Activated CD4-positive, alpha-beta T cell treated with anti-CD3 and anti-CD28 coated beads for 24 hours (primary cell): ENCODE measurements at places on chromosomes 7 and 10.

DNA sequence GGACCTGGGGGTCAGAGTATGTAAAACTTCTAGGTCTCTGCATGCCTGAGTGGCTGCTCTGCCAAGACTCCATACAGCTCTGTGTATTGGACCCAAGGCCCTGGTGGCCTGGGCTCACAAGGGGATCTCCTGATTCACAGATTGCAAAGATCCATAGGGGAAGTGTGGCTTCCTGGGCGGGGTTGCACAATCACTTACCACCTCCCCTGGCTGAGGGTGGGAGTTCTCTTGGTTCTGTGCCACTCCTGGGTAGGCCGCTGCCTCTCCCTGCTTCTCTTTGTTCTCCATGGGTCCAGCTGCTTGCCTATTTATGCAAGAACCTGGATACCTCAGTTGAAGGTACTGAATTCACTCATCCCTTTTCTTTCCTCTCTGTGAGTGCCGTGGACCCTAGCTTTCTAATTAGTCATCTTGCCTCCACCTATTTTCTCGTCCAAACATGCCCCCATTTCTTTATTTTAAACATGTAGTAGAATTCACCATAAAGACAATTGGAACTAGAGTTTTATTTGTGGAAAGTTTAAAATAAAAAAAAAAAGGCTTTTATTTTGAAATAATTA lies 18.5 kb upstream of the AGR3 start:
- no peak for DNase-seq

DNA sequence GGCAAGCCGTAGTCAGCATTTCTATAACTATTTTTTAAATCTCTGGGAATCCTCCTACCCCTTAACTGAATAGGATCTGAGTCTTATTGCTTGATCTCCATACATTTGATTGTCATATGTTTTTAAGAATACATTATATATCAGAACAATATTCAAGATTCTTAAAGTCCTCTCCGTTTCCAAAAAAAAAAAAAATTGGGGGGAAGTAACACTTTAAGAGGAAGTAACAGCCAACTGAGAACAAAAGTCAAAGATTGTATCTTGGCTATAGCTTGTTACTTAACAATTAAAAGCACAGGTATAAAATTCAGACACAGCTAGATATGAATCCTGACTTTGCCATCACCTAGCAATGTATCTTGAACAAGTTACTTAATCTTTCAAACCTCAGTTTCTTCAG lies 169.9 kb upstream of the ADO start:
- DNase-seq = no peak

- DNase-seq = no peak
These were observed 70.9 kb upstream of the MGMT start for GRCh38 chr10:129396021-129396722.

DNA sequence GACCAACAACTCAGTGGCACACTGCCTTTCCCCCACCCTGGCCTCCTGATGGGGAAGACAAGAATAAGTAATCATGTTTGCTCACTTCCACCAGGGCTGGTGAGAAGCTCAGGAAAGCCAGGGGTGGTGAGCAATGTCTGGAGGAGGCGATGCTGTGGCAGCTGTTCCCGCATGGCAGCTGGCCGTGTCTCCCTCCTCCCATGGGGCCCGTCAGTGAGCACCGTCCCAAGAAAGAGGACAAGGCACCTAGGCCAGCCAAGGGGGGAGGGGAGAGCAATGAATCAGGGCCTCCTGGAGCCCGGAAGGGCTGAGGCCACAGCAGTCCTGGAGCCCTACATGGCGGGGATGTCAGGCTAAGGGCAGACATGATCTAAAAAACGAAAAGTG lies 69.2 kb upstream of the INSIG1 start:
- no peak for DNase-seq

GRCh38 chr10:69878038-69878437 lies 76.3 kb downstream of the COL13A1 start:
- no peak for DNase-seq

- DNase-seq = no peak
These were observed 13.8 kb downstream of the HSPA12A start for GRCh38 chr10:116728526-116729096.

GRCh38 chr10:34607894-34608293 lies 207.2 kb downstream of the PARD3 start:
- no peak for DNase-seq

DNA sequence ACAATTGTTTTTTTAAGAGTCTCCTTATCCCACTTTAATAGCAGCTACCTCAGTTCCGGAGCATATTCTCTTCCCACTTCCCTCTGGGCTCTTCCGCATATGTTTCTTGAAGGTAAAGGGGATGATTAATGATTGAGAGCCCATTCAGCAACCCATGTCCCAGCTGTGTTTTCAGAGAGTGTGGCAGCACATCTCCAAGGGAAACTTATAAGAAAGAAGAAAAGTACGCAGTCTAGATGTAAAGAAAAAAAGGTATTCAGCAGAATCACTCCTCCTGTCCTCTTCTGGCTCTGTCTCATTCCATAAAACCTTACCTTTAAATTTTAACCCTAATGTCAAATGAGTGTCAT lies 9.7 kb upstream of the ANKRD7 start:
- DNase-seq = no peak

DNA sequence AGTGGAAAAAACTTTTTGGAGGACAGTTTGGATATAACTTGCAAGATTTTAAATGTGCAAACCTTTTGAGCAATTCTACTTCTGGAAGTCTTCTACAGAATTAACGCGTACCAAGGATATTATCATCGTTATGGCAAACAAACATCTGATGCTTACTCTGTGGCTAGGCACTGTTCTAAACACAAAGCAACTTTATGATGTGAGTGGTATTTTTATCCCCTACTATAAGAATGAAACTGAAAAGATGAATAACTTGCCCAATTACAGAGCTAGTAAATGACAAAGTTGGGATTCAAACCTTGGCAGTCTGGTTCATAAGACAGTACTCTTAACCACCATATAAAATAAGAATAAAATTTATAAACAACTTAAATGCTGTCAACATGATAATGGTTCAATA lies 15.8 kb downstream of the ASZ1 start:
- no peak for DNase-seq

- DNase-seq = no peak
These were observed 578.6 kb upstream of the FOXK1 start for GRCh38 chr7:4103352-4104091.

GRCh38 chr10:11170993-11171851 lies 153.6 kb downstream of the CELF2 start:
- peak; percentile 35 for DNase-seq

GRCh38 chr10:31929261-31930022 lies 811 bp upstream of the ARHGAP12 start:
- peak; percentile 6 for DNase-seq

DNA sequence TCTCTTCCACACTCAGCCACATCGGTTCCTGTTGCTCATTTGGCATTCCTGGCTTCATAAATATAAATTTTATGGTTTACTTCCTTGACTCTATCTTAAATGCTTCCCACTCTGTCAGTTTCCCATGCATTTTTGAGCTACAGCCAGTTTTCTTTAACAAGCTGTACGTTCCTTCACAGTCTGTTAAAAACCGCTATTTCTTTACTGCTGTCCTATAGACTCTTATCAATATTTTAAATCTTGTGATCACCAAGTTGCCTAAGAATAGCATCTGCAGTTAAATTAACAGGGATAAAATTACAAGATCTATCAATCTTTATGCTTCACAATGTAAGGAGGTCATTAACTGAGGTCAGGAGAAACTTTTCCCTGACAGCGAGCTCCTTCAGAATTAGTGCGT lies 103.1 kb upstream of the RHOBTB1 start:
- no peak for DNase-seq

DNA sequence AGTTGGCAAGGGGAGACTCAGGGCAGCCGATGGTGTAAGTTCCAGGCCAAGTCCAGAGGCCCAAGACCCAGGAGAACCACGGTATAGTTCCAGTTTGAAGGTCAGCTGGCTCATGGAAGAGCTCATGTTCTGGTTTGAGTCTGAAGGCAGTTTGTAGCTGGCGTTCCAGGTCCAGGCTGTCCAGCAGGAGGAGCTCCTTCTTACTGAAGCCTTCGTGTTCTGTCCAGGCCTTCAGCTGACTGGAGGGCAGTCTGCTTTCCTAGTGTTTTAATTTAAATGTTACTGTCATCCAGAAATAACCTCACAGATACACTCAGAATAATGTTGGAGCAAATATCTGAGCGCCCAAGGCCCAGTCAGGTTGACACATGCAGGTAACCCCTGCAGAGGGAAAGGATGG lies 4.2 kb downstream of the SUN1 start:
- DNase-seq = no peak

- DNase-seq = peak; percentile 61
These were observed 6.3 kb downstream of the NAT16 start for GRCh38 chr7:101173752-101174244.

GRCh38 chr10:110708776-110709443 lies 64.8 kb downstream of the RBM20 start:
- no peak for DNase-seq

- no peak for DNase-seq
These were observed 23.0 kb downstream of the PFKP start for GRCh38 chr10:3090388-3090787.

- DNase-seq = no peak
These were observed 11.9 kb downstream of the EZH2 start for GRCh38 chr7:148872188-148872587.

DNA sequence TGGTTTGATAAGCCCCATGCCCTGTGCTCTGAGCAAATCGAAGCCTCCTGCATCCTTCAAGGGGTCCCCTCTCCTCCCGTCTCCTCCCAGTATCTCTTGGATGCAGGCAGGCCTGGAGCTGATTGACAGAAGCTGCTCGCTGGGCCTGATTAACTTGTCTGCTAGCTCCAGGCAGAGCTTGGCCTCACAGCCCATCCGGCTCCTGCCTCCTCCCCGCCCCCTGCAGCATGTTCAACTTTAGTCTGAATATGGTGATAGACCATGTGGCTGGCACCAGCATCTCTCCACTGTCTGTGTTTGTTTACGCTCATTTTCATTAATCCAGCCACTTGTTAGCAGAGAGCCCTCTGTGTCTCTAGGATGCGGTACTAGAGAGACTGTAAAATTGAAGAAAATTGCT lies 432.2 kb downstream of the DPP6 start:
- no peak for DNase-seq

GRCh38 chr7:151225948-151226510 lies 976 bp downstream of the ABCF2 start:
- DNase-seq = no peak

DNA sequence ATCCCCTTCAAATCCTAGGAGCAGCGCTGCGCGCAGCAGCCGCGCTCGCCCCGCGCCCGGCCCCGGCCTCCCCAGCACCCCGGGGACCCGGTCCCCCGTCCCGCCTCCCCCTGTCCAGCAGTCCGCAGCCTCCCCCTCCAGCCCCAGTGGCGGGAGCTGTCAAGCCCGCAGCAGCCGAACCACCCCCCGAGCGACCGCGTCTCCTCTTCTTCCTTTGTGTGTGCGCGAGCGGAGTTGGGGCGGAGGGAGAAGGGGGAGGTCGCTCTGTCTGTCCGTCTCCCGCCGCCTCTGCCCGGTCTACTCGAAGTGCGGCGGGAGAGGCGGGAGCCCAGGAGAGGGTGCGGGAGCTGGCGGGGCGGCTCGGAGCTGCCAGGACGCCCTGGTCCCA lies 375 bp upstream of the CHN2 start:
- DNase-seq = no peak

DNA sequence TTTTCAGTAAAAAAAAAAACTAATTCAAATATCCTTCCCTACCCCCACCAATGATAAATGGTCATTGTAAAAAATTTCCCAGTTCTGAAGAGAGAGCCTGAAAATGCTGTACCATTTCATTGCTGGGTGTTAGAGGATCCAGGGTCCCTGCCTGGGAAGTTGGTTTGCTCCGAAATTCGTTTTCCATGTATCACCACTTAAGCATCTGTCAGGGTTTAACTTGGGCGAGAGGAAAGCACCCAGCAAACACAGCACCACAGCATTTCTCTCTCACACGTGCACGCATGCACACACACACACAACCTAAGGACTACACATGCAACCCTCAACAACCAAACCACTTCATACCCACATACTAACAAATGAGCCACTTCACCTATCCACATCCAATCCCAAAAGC lies 42.1 kb upstream of the EMX2 start:
- DNase-seq = no peak

DNA sequence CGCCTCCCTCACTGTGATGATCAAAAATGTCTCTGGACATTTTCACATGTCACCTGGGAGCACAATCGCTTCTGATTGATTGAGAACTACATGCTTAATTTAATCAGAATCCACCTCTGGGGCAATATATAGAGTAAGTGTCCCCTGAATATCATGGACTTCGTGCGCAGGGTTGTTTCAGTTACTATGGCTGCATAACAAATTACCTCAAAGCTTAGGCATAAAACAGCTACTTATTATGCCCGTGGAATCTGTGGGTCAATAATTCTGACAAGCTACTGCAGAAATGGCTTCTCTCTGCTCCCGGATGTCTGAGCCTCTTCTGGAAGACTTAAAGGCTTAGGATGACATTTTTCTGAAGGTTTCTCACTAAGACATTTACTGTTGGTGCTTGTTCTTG lies 334.4 kb downstream of the GPR158 start:
- DNase-seq = no peak
